ENCODE measurements at places on chromosomes 3 and 15. TPM values are rescaled to one million over a fixed set of nuclear protein-coding genes. Genes with fewer than 3 reads are reported as not detected.

The CHRNA7 gene
- not detected for total RNA-seq

The TMC3 gene
- not detected for total RNA-seq

The INKA1 gene
- total RNA-seq, result 0.46 TPM

The LDHAL6B gene
- not detected for total RNA-seq

The SLC22A14 gene
- not detected for total RNA-seq

The FEZF2 gene
- not detected for total RNA-seq

The SLC28A2 gene
- total RNA-seq, result not detected
